Colonic mucosa (tissue), 4 donors: ENCODE measurements at places on chromosomes 2 and 18. TPM values are rescaled to one million over a fixed set of nuclear protein-coding genes. Genes with fewer than 3 reads are reported as not detected.

The CLASP1 gene
- 30.3 TPM for total RNA-seq

DNA sequence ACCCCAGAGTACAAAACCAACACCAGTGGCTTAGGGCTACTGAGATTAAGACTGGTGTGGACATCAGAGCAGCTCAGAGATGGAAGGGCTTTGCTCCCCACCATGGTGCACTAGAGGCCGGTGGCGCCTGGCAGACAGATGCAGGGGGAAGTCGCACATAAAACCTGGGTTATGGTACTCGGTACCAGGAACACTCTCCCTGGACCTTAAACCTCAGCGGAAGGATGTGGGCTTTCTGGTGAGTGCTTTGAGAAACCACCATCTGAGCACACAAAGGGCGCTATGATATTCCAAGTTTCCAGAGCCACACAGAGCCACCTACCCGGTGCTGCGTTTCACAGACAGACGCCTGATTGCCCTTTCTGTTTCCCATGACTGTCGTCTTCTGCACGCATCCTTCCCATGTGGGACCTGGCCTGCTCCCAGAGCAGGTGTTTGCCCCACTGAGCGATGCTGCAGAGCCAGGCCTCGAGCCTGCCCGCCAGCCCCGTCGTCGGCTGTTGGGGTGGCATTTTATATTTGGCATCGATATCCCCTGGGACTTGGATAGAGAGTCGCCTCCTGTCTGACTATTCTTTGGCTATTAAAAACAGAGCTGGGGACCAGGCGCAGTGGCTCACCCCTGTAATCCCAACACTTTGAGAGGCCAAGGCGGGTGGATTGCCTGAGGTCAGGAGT lies 89.5 kb upstream of the ODC1 start:
- DNase-seq = no peak

The CMPK2 gene
- 2.6 TPM for total RNA-seq

DNA sequence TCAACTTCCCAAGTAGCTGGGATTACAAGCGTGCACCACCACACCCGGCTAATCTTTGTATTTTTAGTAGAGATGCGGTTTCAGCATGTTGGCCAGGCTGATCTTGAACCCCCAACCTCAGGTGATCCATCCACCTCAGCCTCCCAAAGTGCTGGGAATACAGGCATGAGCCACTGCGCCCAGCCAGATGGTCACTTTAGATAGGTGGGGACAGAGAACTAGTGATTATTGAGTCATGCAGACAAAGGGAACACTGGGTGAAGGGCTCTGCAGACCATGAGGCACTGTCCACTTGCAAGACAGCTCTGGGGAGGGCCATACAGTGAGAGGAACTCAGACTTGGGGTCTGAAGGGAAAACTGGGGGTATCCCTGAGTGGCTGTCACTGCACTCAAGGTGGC lies 58.4 kb upstream of the POMC start:
- no peak for DNase-seq

- DNase-seq = no peak
These were observed 26.5 kb upstream of the OTOS start for GRCh38 chr2:240166761-240167587.

DNA sequence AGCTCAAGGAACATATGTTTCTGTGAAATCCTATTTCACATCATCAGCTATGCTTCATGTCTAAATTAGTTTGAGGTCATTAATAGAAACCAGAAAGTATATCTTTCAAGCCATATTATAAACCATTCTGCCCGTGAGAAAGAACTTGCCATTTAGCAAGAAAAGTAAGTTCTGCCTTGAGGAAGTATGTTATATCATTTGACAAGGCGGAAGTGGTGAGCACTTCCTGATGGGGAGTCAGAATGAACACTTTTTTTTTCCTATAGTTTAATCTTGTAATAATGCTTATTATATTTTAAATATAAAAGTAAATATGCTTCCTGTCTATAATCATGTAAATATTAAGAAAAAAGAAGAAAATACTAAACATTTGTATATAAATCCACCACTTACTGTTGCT lies 39.3 kb upstream of the NRXN1 start:
- no peak for DNase-seq

DNA sequence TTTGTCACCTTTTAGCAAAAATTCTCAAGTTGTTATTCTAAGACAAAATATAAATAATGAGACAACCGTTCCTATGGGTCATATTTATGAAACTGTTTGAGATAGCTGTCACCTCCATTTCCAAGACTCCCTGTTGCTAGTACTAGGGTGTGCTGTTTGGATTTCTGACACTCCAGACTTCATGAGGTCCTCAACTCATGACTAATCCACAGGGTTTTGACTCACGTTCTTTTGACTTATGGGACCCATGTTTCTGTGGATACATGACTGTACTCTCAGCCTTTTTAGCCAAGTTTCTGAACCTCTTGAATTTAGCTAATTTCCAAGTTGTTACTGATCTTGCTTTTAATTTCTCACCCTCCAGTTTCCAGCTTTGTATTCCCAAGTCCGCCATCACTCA lies 178.7 kb upstream of the FAM98A start:
- no peak for DNase-seq

- DNase-seq = no peak
These were observed 214.2 kb upstream of the ERBB4 start for GRCh38 chr2:212752730-212753351.

- no peak for DNase-seq
These were observed 59.3 kb upstream of the RFX8 start for GRCh38 chr2:101534149-101534611.

DNA sequence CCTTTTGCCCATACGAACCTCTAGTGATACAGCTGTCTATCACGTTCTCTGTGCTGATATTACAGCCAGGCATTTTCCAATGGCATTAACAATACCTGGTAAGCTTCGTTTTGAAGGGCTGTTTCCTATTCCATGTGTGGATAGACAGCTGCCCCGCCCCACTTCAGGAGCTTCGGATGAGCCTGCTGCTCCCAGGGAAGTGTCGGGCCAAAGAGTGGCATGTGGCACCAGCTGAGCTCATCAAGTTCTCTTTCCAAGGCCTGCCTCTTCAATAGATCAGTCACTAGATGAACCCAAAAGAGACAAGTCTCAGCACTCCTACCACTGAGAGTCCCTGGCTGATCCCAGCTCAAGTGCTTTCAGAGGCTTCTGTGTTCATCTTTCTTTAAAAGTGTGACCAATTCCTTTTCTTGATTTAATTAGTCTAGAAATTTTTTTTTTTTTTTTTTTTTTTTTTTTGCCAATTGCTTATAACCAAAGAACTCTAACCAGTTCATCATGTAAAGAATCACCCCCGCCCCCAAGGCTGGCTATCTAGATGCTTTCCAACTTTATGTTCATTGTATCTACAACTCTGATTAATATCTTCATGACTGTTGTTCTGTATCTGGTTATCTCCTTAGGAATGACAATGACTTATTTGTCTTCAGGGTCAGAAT lies 46.6 kb downstream of the HDAC4 start:
- DNase-seq = no peak

DNA sequence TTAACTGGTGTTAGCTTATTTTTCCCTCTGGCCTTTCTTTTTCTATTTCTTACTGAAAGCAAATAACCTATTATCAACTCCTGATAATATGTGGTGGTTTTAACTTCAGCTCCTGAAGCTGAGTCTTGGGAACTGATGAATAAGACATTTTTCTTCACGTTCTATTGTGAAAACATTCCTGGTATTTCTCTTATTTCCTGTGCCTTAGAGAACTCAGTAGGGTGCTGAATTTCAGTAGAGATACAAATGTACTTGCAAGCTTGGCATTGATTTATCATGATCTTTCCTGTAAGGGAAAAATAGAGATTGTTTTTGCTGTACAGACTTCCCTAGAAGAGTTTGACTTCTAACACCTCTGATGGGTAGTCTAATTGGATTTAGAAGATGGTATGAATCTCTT lies 52.8 kb upstream of the DCC start:
- no peak for DNase-seq

The LRATD1 gene
- total RNA-seq = 227 TPM

GRCh38 chr2:197926673-197927072 lies 122.3 kb downstream of the PLCL1 start:
- no peak for DNase-seq

The PDK1 gene
- total RNA-seq = 44.1 TPM

DNA sequence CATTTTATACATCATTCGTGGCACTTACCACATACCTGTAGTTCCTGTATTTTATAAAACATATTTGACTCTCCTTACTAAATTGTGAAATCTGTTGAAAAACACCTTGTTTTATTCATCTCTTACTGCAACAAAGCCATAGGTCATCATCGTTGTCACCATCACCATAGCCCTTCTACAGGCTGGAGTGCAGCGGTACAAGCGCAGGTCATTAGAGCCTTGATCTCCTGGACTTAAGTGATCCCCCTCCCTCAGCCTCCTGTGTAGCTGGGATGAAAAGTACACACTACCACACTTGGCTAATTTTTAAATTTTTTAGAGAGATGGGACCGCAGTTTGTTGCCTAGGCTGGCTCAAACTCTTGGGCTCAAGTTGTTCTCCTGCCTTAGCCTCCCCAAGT lies 184.2 kb downstream of the PHLPP1 start:
- DNase-seq = no peak

GRCh38 chr18:50674307-50674980 lies 114.6 kb downstream of the MAPK4 start:
- no peak for DNase-seq

The VWC2L gene
- not detected for total RNA-seq

The EFHD1 gene
- 3.4 TPM for total RNA-seq

DNA sequence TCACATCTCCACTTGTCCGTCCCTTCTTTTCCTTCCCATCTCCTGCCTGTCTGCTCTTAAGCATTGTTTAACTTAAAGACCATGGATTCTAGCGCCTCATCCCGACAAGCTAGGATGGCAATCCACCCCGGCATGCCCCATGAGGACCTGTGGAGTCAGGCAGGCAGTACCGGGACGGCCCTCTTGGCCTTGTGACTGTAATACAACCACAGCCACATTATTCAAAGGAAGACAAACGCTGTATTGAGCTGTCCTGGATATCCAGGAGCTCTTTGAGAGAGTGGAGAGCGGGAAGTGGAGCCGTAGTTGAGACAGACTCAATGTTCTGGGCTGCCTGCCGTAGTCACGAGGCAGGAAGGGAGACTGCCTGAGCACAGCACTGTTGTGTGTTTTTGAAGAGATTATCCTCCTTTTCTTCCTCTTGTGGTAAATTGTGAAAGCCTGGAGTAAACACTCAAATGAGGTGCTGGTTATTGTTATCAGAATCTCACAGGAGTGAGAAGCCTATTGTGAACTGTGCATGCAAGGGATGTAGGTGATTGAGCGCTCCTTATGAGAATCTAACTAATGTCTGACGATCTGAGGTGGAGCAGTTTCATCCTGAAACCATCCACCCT lies 929.8 kb upstream of the CNTNAP5 start:
- no peak for DNase-seq

The HOXD1 gene
- 8.3 TPM for total RNA-seq

DNA sequence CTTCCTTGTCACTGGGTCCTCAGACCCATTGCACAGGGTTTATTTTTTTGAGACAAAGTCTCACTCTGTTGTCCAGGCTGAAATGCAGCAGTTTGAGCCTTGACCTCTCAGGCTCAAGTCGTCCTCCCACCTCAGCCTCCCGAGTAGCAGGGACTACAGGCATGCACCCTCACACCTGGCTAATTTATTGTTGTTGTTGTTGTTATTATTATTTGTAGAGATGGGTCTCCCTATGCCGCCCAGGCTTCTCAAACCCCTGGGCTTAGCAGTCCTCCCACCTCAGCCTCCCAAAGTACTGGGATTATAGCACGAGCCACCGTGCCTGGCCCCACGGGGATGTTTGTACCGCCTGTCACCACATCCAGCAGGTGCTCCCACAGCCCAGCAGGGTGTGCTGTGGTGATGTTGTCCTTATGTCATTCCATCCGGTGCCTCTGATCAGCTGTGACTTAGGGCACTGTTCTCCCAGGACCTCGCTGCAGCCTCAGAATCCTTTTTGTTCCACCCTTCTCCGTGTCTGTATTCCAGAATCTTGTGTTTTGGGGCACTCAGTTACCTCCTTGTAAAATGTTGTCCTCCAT lies 182.3 kb downstream of the INO80D start:
- DNase-seq = peak; percentile 78

The ZSWIM2 gene
- not detected for total RNA-seq

DNA sequence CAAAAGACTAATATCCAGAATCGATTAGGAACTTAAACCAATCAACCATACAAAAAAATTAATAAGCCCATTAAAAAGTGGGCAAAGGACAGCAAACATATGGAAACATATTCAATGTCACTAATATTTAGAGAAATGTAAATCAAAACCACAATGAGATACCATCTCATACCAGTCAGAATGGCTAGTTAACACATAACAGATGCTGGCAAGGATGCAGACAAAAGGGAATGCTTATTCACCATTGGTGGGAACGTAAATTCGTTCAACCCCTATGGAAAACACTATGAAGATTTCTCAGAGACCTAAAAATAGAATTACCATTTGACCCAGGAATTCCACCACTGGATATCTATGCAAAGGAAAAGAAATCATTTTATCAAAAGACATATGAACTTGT lies 468.2 kb upstream of the ST6GAL2 start:
- DNase-seq = no peak

The REG3A gene
- 0.79 TPM for total RNA-seq

The UPP2 gene
- total RNA-seq = not detected
